CD4-positive, CD25-positive, alpha-beta regulatory T cell (primary cell): ENCODE measurements at places on chromosomes 2 and 18. TPM values are rescaled to one million over a fixed set of nuclear protein-coding genes. Genes with fewer than 3 reads are reported as not detected.

Gene FIGN
- polyA plus RNA-seq, result not detected

Gene DHRS9
- not detected for polyA plus RNA-seq

DNA sequence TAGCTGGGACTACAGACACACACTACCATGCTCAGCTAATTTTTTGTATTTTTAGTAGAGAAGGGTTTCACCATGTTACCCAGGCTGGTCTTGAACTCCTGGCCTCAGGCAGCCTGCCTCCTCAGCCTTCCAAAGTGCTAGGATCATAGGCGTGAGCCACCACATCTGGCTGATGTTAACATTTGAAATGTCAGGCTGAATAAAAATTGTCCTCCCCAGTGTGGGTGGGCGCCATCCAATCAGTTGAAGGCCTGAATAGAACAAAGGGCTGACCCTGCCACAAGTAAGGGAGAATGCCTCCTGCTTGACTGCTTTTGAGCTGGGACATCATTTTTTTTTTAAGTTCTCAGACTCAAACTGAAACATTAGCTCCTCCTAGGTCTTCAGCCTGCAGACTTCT, 21.0 kb upstream of the RHOB start:
- DNase-seq, result no peak

- no peak for DNase-seq
Measured at GRCh38 chr2:54233832-54234649, 22.0 kb downstream of the TSPYL6 start.

- DNase-seq, result no peak
Measured at GRCh38 chr2:2166881-2167280, 164.2 kb downstream of the MYT1L start.

DNA sequence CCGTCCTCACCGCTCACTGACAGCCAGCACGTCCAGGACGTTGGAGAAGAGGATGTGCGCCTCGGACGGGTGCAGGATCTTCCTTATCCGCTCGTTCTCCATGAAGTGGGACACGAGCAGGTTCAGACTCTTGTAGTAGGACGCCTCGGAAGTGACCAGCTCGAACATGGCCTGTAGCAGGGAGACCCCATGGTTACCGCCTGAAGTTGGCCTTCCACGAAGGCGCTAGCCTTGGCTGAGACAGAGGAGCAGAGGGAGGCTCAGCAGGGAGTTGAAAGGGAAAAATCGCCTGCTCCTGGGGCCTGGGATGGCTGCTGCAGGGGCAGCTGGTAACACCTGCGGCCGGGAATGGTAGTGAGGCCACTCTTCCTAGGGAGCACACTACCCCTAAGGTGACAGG, 24.7 kb downstream of the SNORC start:
- DNase-seq, result no peak

DNA sequence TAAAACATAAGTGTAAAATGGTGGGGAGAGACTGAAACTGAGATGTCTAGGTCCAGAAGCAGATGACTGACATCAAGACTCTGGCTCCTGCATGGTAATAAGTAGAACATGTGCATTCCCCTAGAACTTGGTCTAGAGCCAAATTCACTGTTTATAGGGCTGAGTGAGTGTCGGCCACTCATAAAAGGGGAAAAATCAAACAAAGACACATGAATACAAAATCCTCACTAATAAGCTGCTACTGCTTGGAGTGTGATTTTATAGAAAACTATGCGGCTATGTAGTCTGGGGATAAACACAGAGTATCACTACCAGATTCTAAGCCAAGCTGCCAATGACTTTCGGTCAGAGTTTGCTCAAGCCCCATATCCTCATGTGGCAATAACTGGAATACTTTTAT, 1080.8 kb upstream of the DDX18 start:
- no peak for DNase-seq

Gene PTMA
- 1,762 TPM for polyA plus RNA-seq

DNA sequence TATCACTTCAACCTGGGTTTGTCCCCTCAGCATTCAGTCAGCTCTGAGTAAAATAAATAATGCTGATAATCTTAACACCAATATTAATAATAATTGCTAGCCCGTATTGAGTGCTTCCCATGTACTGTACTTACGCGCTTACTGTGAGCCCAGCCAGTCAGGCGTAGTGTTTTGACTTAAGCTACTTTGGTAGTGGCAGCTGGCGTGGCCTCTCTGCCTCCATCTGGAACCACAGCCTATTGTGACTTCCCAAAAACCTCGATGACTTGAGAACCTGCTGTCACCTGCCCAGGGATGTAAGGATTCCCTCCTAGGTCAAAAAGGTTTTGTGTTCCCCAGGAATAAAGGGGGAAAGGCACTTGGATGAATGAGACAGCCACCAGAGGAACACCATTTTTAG, 53.2 kb downstream of the SUMO1 start:
- DNase-seq, result no peak

- DNase-seq, result no peak
Measured at GRCh38 chr18:26909599-26910290, 44.2 kb upstream of the AQP4 start.

DNA sequence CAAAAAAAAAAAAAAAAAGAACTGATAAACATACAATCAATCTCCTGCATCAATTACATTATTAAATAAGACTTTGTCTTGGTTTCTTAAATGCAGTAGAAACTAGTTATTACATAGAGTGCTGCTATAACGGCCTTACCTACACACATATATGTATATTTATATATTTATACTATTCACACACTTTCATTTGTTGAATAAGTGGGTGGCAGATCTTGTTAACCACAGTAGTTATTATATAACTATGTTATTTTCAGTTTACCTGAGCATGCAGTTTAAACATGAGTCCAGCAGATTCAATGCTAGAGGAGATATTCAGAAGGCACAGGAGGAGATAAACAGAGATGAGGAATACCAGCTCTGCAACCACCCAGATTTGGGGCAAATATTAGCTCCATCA, 81.5 kb upstream of the CD226 start:
- DNase-seq, result no peak

GRCh38 chr18:68734308-68734707, 19.4 kb upstream of the TMX3 start:
- no peak for DNase-seq

GRCh38 chr2:23589220-23589647, 204.3 kb downstream of the KLHL29 start:
- DNase-seq, result no peak

Gene HOXD10
- not detected for polyA plus RNA-seq

Gene TEX44
- polyA plus RNA-seq, result not detected

- no peak for DNase-seq
Measured at GRCh38 chr18:69590150-69590549, 189.5 kb downstream of the DOK6 start.
